ENCODE measurements at places on chromosomes 2 and 18. TPM values are rescaled to one million over a fixed set of nuclear protein-coding genes. Genes with fewer than 3 reads are reported as not detected.

- DNase-seq: peak; percentile 97
These were observed 106.2 kb downstream of the COBLL1 start for GRCh38 chr2:164735309-164735919.

DNA sequence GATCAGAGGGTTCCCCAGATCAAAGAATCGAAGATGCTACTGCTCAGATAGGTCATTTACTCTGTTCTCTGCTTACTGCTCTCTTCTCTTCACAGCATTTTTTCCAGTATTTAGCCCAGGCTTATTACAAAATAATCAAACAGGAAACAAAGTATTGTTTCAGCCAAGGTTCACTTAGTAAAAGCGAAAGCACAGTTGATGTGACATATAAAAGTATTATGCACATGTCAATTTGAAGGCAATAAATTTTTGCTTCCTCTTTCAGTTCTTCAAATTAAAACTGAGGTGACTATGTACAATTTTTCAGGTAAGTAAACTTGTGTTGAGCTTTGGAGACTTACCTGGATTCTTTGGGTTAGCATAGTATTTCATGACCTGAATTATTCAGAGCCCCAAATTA is 262.8 kb upstream of the CHST9 start:
- DNase-seq: no peak

GRCh38 chr2:236665101-236665500 is 95.5 kb downstream of the ACKR3 start:
- DNase-seq: no peak

GRCh38 chr18:77161383-77161782 is 28.8 kb upstream of the MBP start:
- no peak for DNase-seq

DNA sequence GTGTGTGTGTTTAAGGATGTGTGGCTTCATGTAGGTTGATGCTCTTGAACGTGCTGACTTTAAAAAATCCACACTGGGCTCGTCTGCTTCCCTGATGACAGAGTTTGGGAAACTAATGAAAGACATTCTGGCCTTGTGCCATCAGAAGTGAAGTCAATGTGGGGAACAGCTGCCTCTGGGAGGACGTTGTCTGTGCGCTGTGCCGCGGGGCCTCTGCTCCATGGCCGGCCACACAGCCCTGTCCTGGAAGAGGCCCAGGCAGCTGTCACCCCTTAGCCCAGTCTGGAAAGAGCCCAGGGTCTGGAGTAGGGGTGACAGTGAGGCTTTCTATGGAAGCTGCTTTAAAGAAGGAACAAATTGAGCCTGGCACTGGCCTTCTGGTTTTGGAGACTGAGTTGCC is 155.8 kb downstream of the SH3RF3 start:
- DNase-seq: no peak

DNA sequence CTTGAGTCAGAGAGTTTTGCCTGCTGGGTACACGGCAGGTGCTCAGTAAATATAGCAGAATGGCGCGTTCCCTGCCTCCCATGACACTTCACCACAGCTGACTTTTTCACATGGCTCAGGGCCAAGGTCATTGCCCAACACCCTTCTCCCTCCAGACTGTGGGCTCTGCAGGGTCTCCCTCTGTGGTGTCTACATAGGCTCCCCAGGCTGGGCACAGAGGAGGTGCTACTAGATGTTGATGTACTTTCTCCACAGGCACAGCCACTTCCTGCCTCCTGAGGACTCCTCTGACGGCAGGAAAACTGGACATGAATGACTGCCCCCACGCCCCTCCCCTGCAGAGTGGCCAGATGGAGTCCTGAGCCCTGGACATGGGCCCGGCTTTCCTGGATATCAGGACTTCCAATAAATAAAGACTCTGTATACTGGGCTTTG is 4.2 kb downstream of the CHCHD5 start:
- DNase-seq: no peak

GRCh38 chr2:151091583-151091982 is 170.1 kb downstream of the RBM43 start:
- no peak for DNase-seq

DNA sequence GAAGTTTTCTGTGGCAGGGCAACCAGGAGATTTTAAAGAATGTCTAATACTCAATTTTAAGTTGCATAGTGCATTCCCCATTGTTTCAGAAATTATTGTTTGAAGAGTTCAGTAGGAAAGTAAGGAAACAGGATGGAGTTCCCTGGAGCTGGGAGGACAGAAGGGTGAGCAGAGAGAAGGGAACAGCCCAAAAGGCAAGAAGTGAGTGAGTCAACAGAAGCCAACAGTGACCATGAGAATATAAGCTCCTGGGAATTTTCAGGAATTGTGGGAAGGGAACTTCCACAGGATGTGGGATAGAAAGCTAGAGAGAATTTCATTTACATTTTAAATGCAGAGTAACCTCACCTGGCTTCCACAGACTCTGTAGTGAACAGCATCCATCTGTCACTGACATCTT is 268.1 kb upstream of the ATP5MC3 start:
- DNase-seq: no peak

DNA sequence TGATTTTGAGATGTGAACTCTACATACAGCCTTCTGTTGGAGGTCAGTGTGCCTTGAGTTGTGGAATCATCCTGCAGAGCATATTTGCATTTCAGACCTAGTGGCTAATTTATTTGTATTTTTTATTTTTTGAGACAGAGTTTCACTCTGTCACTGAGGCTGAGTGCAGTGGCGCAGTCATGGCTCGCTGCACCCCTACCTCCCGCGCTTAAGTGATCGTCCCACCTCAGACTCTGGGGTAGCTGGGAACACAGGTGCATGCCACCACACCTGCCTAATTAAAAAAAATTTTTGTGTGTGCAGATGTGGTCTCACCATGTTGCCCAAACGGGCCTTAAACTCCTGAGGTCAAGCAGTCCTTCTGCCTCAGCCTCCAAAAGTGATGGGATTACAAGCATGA is 104.4 kb downstream of the ASXL3 start:
- DNase-seq: no peak

DNA sequence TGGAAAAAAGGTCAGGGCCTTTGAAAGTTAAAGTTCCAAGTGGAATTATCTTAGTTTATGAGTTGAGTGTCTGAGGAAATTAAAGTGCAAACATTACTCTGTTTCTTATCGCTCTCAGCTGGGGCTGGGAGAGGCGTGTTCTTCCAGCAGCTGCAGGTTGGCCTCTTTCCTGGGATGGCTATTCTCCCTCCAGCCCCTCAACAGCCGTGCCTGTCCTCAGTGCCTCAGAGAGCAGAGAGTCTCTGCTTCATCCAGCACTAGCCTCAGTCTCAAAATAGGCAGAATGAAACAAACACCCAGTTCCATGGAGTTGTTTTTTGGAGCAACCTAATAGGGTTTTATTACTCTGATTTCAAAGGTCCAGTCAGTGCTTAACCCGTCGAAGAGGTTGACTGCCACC is 298.1 kb downstream of the GALR1 start:
- DNase-seq: no peak

- no peak for DNase-seq
These were observed 42.6 kb downstream of the ARHGAP15 start for GRCh38 chr2:143171817-143172216.

DNA sequence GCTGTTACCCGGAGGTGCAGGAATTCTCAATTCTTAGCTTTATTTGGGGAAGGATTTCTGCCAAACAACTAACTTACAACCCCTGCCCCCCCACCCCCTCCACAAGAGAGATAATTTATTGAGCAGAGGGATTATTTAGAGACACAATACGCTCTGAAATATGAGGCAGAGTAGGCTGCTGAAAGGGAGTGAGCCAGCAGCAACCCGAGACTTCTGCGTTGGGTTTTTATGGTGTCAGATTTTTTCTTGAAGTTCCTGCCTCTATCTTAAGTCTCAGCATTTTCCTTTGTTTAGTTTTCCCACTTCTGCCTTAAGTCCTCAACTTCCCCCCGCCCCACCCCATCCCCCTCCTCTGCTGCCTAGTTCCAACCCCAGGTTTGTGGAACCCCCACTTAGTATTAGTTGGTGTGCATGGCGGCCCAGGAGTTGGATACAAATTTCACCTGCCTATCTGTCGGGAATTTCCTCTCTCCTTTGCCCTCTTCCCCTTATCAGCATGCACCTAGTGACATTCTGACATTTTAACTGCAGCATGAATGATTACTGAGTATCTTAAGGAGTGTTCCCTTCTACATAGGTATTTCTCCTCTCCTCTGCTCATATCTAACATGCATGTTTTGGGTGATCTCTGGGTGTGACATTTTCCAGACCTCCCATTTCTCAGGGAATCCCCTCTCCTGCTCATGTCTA is 1635.9 kb upstream of the LRRTM1 start:
- DNase-seq: no peak

GRCh38 chr18:74113711-74114110 is 33.9 kb downstream of the FBXO15 start:
- no peak for DNase-seq

- DNase-seq: peak; percentile 76
These were observed 50.2 kb upstream of the MRPL33 start for GRCh38 chr2:27721335-27721734.

- DNase-seq: peak; percentile 96
These were observed 112.9 kb downstream of the THADA start for GRCh38 chr2:43482961-43483360.

DNA sequence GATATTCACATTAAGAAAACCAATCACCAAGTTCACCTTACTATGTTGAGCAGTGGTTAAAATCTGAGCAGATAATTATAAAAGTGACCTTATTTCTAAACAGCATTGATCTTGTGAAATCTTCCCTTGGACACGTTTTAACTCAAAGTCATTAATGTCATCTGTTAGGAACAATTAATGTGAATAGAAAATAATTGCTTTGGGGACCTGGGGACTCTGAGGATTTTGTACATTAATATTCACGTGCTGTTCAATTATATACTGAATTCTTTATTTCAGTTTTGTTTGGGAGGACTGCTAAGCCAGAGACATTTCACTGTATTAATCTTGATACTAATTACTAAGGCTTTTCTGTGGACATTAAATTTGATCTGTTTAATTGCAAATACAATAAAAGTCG is 127.1 kb upstream of the LYPD1 start:
- DNase-seq: no peak

DNA sequence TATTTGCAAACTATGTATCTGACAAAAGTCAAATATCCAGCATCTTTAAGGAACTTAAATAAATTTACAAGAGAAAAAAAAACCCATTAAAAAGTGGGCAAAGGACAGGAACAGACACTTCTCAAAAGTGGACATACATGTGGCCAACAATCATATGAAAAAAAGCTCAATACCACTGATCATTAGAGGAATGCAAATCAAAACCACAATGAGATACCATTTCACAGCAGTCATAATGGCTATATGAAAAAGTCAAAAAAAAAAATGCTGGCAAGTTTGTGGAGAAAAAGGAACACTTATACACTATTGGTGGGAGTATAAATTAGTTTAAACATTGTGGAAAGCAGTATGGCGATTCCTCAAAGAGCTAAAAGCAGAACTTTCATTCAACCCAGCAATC is 130.3 kb upstream of the LHCGR start:
- no peak for DNase-seq

GRCh38 chr2:27316655-27317412 is 6.1 kb downstream of the MPV17 start:
- no peak for DNase-seq

- DNase-seq: peak; percentile 44
These were observed 31.3 kb downstream of the USP40 start for GRCh38 chr2:233535271-233535670.

DNA sequence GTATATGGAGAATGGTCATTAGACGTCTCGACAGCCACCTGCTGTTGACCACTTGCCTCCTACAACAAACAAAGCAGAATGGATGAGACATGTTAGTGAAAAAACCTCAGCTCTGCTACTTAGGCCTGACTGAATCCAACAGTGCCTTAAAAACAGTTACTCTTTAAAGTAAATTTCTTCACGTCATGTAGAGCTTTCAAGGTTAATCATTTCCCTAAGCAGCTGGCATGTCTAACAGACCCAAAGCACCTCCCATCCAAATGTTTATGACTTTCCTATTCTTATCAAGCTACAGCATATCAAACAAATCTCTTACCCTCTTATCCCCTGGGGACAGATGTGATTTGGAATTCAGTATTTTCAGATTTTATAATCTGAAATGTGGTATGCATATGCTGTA is 75.6 kb upstream of the ITGB6 start:
- DNase-seq: peak; percentile 95

DNA sequence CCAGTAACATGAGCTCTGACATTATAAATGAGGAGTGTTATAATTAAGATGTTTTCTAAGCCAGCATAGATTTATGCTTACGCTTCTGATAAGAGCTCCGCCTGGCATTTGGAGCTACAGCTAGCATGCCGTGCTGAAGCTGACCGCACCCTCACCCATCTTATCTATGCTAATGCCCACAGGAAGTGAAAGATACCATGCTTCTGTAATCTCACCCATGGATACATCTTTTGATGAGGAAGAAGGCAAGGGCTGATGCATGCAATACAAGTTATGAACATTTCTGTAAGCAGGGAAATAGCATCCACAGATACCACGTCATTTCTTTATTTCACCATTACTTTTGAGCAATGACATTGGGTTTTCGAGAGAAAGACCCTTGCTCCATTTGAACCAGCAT is 82.3 kb downstream of the ARL4C start:
- no peak for DNase-seq

- DNase-seq: no peak
These were observed 749.9 kb upstream of the HS6ST1 start for GRCh38 chr2:129068543-129068942.

GRCh38 chr2:170206805-170207407 is 29.0 kb downstream of the MYO3B start:
- no peak for DNase-seq

GRCh38 chr18:79056827-79057367 is 12.3 kb upstream of the ATP9B start:
- peak; percentile 13 for DNase-seq

GRCh38 chr18:76568731-76569130 is 73.7 kb upstream of the ZNF516 start:
- DNase-seq: no peak

Gene LRP2
- 0.20 TPM for total RNA-seq

Gene TWIST2
- 0.20 TPM for total RNA-seq

Gene XIRP2
- not detected for total RNA-seq

Gene ASB18
- total RNA-seq: not detected

Gene CCDC74B
- total RNA-seq: 7.2 TPM

Gene PMS1
- 28.4 TPM for total RNA-seq

Gene ING5
- 22.7 TPM for total RNA-seq

Gene ACTR3
- 456 TPM for total RNA-seq

Gene C2orf66
- total RNA-seq: not detected

Gene BMP10
- not detected for total RNA-seq

Gene RPS27A
- 1,001 TPM for total RNA-seq

Gene EFEMP1
- 155 TPM for total RNA-seq

Gene DGUOK
- total RNA-seq: 26.9 TPM

Gene ANKRD62
- total RNA-seq: not detected

Gene MALT1
- total RNA-seq: 297 TPM

Gene ACVR1C
- 0.40 TPM for total RNA-seq

Gene PKP4
- 45.3 TPM for total RNA-seq

Gene C2orf72
- 0.50 TPM for total RNA-seq

Gene MYCN
- total RNA-seq: not detected

Gene VWC2L
- 0.15 TPM for total RNA-seq

Gene NBEAL1
- total RNA-seq: 55.0 TPM
